KBM-7 (cell line): ENCODE measurements at places on chromosomes 1 and 21.

- no peak for DNase-seq
These were observed 19.5 kb downstream of the TSPAN2 start for GRCh38 chr1:115069659-115070308.

DNA sequence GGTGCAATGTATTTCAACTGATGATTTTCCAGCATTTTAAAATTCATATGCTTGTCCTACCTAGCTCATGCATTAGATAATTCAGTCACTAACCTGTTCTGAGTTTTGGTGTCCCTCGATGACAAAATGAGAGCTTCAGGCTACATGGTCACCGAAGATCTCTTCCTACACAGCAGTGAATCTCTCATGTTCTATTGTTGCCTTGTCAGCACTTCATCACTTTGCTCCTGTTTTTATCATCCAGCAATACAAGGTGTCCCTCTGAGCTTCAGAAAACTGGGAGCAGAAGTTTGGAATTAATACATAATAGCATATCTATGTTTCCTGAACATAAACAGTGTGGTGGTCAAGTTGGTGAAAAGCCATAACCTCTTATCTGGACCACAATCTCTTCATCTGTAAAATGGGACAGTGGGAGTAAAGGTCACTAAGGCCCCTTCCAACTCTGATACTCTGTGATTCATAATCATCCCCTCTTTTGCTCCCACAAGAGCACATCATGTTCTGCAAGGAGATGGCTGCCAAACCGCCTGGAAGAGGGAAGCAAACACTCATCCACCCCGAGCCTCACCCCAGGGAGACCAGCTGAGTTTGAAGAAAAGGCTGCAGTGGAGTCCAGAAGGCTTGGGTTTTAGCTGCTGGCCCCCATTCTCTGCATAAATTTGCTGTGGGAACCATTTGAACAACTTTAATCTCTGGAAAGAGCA lies 137.9 kb upstream of the F3 start:
- no peak for DNase-seq

DNA sequence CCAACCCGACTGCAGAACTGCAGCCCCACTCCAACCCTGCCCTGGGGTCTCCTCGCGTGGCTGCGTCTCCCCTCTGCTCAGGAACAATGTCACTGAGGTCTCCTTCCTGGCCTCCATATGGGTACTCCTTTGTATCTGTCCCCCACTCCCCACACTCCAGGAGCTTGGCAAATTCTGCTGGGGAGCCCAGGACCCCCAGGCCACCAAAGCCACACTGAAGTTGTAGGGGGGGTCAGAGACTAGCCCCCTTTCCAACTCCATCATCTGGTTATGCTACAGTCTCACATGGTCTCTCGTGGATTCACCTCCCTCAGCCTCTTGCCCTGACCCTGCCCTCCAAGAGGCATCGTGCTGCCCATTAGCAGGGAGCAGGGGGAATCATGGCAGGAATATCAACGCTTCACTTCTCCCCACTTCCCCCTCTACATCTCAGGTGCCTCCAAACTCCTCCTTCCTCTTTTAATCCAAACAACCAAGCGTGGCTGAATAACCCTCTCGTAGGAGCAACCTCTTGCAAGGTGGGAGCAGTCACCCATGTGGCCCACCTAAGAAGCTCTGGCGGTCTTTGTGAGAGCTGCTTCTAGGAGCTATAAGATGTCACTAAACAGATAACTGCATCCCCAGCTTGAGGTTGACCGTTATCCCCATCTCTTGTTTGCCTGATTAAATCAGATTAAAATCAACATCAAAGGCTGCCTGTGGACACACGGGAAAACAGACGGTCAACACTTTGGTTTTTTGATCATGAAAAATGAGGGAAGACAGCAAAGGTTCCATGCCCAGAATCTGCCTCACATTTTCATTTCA lies 86.4 kb downstream of the MIS18A start:
- no peak for DNase-seq

DNA sequence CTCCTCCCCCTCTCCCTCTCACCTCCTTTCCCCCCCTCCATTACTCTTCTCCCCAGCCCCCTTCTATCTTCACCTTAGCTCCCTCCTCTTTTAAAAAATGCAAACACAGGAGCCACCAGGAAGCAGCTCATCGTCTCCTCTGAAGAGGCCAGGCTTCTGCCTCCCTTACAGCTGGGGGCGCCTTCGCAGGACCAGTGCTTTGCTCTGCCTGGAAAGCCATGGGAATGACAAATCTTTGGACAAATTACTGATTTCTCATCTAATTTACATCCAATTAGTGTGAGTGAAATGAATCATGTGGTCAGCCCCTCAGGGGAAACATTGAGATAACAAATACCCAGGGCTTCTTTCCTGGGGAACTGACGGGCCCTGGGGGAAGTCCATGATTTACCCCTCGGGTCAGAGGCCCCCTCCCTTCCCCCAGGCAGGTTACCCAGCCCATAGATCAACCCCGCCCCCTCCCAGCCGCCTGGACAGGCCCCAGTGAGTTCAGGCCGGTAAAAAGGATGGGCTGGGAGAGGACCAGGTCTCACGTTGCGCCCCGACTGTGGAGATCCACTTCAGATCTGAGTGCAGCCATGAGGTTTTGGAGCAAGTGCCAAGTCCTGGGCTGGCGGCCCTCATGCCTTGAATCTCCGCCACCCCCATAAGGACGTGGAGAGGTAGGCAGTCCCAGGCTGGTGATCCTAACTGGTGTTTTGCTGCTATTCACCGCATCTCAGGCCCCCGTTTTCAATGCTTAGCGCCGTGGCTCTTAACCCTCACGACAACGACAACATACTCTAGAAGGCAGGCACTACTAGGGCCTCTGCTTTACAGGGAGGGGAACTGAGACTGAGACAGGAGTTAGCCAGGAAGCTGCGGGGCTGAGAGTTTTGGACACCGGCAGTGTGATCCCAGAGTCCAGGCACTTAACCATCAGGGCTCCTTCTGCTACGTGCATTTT lies 300.8 kb downstream of the RRAGC start:
- no peak for DNase-seq

GRCh38 chr1:45643978-45644377 lies 20.1 kb upstream of the CCDC17 start:
- DNase-seq, result no peak

- no peak for DNase-seq
These were observed 92.1 kb downstream of the LRRC8C start for GRCh38 chr1:89725011-89725370.

DNA sequence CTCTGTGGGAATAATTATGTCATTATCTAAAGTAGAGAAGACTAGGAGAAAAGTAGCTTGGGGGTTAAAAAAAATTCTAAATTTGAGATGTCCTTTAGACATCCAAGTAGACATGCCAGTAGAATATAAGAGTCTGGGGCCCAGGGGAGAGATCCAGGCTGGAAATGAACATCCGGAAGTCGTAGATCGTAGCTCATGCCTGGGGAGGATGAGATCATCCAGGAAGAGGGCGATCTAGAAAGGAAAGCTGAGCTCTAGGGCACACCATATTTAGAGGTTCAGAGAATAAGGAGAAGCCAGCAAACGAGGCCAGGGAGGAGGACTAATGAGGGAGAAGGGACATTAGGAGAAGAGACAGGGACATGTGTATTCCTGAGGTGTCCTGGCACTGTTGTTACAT lies 12.2 kb downstream of the NGF start:
- DNase-seq, result no peak

DNA sequence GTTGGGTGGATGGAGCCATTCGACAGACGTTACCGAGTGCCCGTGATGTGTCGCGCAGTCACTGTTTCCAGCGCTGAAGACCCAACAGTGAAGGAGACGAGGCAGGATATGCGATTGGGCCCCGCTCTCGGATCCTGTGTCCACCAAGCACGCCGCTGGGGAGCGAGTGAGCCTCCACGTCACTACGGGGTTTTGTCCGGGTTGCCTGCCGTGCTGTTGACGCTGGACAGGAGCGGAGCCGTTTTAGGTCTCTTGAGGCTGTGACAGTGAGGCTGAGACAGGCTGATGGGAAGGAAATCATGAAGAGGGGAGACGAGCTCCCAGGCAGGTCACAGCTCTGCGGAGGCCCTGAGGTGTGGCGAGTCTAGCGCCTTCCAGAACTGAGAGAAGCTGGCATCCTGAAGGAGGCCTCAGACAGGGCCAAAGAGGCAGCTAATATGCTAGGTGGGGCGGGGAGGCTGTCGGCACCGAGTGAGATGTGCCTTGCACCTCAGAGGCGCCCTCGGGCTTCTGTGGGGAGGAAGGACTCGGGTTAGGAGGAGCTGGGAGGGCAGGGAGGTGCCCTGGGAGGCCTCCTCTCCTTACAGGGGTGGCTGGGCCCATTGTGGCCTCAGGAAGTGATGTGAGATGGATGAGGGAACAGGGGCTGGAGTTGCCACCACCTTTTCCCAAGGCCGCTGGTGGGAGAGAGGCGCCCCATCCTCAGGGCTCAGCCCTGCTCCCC lies 196.0 kb upstream of the TMEM51 start:
- no peak for DNase-seq

DNA sequence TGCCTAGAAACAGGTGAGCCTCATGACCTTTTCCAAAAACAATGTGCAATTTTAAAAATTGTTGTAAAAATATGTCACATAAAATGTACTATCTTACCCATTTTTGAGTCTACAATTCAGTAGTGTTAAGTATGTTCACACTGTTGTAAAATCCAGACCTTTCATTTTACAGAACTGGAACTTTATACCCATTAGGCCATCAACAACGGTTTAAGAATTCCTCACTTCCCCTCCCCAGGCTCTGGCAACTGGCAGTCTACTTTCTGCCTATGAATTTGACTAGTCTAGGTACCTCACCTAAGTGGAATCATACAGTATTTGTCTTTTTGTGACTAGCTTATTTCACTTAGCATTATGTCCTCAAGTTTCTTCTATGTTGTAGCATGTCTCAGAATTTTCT lies 8.6 kb downstream of the CTSE start:
- DNase-seq, result no peak

DNA sequence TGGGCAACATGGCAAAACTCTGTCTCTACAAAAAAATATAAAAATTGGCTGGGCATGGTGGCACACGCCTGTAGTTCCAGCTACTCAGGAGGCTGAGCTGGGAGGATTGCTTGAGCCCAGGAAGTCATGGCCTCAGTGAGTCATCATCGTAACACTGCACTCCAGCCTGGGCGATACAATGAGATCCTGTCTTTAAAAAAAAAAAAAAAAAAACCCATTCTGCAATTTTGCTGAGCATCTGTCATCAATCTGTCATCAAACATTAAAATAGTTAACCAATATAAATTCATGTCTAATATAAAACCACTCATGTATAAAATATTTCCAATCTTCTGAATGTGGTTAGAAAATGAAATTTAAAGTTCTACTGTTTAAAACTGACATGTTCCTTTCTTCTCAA lies 56.9 kb downstream of the LPAR3 start:
- no peak for DNase-seq

DNA sequence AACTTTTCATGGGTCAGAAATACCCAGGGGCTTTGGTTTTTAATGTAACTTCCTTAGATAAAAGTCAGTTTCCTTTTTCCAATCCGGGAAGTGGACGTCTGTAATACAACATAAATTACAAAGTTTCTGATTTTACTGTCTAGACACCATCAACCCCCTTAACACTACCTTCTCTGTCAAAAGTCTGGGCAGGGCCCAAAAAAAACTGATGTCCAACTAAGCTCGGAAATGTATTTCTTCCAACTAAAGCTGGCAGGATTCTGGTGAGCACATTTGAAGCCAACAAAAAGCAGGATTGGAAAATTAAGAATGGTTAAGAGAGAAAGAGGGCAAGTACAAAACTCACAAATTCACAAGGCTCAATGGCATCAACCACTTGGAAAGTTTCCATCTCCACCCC lies 24.3 kb downstream of the DDAH1 start:
- DNase-seq, result no peak

DNA sequence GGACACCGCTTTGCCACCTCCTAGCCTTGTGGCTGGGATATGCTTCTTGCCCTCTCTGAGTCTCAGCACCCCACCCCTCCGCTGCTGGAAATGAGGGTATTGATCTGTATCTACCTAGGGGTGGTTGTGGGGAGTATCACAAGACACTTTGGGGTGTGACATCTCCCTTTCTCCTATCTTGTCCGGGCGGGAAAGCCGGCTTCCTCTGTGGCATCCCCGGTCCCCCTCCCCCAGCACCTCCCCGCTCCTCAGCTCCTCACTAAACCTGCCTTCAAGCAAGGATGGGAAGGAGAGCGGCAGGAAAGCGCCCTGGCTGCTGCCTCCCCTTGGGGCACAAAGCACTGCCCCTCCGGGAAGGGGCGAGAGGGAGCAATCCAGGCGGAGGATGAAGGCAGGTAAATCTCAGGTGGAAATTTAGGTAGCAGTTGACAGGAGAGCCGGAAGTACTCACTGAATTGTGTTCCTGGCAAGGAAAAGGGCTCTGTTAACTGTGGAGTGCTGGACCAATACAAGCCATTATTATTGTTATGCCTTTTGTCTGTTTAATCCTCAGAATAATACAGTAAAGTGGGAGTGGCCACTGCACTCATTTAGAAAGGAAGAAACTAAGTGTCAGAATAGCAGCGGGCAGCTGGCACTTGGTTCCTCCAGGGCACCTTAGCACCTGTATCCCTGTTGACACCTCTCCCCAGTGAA lies 49.0 kb upstream of the LRP8 start:
- no peak for DNase-seq

DNA sequence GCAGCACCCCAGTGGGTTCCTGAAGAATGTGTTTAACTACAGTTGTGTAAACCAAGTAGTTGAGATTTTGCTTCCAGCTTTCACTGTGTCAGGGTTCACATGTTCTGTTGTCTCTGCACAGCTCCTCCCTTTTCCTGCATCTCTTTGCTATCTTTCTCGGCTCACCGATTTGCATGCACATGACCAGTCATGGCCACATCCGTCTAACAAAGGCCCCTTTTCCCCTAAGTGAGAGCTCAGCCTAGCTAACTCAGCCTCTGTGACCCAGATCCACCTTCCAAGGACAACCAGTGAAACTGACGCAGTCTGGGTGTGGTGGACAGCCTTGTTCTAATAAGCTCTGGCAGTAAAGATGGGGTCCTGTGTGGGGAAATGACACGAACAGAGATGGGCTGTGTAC lies 101.1 kb downstream of the ZP4 start:
- no peak for DNase-seq

- peak; percentile 9 for DNase-seq
These were observed 110.4 kb downstream of the PDE9A start for GRCh38 chr21:42763581-42764442.

GRCh38 chr1:1782399-1783221 lies 4.3 kb upstream of the NADK start:
- DNase-seq, result peak; percentile 38

GRCh38 chr1:241553886-241554592 lies 21.9 kb downstream of the KMO start:
- no peak for DNase-seq

DNA sequence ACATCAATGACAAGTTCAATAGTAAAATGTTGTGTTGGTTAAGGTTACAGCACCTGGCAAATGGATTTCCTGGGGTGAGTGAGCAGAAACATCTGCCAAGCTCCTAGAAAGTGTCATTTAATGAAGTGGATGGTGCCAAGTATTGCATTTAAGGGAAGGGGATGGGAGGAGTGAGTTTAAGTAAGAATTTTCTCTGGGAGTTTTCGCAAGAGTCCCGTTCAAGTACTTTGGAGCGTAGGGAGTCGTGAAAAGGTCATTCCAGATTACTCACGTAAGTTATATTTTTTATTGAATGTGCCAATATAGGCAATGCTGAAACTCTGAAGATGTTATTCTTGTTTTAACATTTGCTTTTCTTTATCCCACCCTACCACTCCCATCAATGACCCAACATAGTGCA lies 117.4 kb upstream of the RAB3GAP2 start:
- no peak for DNase-seq
